ENCODE measurements at places on chromosomes 3 and 15.

- no peak for DNase-seq
Measured at GRCh38 chr15:29696950-29697738, 125.1 kb downstream of the TJP1 start.

GRCh38 chr3:68378631-68379030 is 553.7 kb downstream of the TAFA4 start:
- DNase-seq: no peak

DNA sequence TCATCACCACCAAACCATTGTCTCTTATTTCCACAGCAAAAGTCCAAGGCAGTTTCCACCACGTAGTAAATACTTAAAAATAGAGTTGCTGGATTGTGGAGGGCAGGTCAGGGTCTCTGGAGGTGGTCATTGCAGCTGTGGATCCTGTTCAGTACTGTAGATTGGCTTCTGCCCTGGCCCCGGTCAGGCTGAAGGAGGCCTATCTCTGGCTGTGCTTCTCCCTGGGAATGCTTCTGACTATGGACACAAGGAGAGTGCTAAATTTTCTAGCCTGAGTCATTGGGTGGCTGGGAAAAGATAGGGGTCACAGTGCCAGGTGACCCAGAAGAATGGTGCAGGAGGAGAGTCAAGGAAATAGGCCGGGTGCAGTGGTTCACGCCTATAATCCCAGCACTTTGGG is 26.3 kb upstream of the GMPPB start:
- DNase-seq: no peak

DNA sequence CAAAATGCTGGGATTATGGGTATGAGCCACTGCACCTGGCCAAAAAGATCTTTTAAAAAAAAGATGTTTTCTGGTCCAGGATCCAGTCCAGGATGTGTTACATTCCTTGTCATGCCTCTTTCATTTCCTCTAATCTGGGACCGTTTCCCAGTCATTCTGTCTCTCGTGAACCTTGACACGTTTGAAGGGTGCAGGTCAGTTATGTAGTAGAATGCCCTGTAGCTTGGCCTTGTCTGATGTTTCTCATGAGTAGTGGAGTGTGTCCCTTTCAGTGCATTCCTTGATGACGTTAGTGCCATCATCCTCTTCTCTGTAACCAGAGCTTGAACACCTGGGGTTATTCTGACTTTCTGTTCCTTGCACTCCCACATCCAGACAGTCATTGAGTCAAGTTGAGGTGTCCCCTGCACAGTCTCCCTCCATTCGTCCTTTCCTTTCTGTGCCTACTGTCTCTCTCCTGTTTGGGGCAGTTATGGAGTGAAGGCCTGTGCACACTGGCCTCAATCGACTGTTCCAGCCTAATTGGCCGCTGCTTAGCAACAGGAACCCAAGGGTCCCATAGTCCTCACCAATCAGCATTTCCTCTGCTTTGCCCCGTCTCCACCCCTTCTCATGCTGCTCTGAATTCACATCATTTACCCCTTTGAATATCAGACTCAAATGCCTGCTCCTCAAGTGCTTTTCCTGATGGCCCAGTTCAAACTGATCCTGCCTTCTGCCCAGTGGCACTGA is 5.5 kb downstream of the FAM81A start:
- DNase-seq: no peak

GRCh38 chr3:135532021-135532420 is 433.5 kb upstream of the PPP2R3A start:
- DNase-seq: no peak

- DNase-seq: no peak
Measured at GRCh38 chr15:85000189-85000864, 18.7 kb downstream of the PDE8A start.

DNA sequence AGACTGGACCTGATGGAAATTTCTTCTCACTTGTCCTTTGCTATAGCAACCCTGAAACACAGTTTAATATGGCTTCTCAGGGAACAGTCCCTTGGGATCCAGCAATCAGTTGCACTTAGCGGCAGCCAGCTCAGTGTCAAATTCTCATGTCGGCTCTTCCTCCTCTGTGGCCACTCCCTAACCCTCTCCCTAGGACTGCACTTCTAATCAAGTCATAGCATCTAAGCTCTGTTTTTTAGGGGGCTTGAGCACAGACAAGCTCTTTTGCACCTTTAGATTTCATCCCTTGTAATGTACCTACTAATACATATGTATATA is 250.5 kb upstream of the TLE3 start:
- no peak for DNase-seq

DNA sequence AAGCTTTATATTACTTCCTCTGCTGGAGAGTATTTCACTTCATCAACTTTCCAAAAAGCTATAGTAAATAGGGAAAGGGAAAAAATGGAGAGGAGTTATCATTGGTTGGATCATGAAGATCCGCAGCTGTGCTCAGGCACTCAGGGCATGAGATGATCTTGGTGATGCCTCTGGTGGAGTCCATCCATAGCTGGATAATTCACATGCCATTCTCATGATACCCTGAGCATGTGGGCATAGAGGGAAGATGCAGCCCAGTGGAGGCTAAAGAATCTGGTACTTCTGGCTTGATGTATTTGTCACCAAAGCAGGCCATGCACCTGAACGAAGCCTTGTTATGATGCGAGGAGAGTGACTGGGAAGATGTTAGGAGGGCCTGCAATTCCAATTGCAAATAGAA is 150.2 kb downstream of the CHST2 start:
- no peak for DNase-seq

DNA sequence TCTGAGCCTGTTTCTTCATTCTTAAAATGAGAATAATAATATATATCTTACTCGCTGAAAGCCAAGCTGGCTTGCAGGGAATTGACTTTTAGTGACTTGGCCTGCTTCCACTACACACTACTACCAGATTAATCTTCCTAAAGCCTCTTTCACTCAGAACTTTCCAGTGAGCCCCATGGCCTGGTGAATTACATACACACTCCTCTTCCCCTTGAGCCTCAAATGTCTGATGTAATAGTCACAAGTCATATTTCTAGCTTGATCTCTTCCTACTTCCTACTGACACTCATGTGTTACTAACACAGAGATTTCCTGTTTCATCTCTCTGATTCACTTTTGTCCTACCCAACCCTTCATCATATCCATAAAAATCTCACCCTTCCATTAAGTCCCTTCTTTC is 82.7 kb upstream of the SOX2 start:
- DNase-seq: no peak

DNA sequence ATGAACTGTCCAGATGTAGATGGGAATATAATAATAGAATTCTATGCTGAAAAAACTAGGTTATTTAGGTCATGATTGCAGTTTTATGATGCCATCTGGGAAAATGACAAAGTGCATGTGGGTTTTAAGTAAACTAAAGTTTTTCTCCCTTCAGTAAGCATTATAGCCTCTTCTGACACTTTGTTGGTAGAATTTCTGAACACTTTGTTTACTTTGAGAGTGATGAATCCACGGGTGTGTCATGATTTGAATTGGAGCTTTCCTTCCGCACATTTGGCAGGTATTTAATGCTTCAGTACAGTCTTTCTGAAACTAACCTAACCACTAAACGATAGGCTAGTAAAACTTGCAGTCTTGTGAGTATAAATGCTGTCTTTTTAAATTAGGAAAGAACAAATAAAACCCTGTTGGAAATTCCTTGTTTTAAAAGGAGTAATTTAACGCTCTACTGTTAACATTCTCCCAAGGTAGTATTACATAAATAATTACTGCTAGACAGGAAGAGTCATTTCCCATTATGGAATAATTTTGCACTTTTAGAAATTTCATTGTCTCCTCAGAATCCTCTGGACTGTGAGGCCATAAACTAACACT is 7.0 kb downstream of the FILIP1L start:
- DNase-seq: no peak

- DNase-seq: no peak
Measured at GRCh38 chr3:127106456-127106855, 86.5 kb upstream of the PRR23E start.

- DNase-seq: no peak
Measured at GRCh38 chr3:99458013-99458412, 180.4 kb upstream of the COL8A1 start.

DNA sequence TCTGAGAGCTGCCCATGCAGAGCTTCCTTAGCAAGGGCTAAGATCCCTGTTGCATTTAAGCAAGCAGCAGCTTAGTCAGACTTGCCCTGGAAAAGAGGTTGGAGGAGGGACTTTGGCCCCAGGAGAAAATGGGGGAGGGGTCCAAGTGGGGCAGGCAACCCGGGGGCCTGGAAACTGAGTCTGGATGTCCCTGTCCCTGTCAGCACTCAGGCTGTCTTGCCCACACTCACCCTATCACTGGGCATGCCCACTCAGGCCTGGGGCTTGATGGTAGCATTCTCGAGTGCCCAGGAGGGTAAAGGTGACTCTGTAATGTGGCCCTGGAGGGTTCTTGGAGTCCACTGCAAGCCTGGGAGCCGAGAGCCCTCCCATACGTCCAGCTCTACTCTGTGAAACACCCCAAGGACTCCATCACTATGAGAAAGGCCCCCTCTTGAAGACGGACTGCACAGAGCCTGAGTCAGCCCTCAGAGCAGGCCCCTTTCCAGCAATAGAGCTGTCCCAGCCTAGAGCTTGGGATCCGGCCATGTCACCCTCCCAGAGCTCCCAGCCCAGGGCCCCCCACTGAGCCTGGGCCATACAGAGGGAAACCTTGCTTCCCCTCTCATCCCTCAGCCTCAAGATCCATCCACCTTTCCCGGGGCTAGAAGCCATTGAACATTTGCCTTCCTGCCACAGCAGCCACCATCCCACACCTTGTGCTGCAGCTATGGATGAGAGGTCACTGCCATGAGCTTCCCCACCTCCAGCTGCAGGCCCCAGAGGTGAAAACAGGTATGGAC is 13.4 kb downstream of the MYL3 start:
- no peak for DNase-seq

DNA sequence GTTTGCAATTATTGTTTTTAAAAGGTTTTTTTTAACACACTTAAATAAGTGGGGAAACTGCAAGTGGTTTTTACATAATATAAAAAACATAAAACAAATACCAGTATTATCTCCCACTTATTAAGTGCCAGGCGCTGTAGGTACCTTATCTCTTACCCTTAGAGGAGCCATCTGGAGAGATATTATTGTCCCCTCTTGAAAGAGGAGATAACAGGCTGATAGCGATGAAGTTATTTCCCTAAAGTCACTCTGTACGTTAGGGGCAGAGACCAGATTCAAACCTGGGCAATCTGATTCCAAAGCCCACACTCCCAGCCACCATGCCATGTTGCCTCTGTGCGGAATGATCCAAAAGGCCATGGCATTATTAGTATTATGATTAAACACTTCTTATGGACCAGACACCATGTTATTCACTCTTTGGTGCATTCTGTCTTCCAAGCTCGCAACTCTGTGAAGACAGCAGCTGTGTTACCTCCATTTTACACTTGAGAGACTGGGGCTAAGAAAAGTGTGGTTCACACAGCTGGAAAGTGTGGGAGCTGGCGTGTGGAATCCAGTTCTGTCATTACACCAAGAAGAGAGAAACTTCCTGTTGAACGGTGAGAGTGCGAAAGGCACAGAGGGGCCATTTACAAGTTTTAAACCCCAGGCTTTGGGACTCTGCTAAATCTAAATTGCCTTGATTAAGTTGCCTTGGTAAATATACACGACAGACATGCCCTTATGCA is 79.9 kb upstream of the MITF start:
- DNase-seq: no peak

DNA sequence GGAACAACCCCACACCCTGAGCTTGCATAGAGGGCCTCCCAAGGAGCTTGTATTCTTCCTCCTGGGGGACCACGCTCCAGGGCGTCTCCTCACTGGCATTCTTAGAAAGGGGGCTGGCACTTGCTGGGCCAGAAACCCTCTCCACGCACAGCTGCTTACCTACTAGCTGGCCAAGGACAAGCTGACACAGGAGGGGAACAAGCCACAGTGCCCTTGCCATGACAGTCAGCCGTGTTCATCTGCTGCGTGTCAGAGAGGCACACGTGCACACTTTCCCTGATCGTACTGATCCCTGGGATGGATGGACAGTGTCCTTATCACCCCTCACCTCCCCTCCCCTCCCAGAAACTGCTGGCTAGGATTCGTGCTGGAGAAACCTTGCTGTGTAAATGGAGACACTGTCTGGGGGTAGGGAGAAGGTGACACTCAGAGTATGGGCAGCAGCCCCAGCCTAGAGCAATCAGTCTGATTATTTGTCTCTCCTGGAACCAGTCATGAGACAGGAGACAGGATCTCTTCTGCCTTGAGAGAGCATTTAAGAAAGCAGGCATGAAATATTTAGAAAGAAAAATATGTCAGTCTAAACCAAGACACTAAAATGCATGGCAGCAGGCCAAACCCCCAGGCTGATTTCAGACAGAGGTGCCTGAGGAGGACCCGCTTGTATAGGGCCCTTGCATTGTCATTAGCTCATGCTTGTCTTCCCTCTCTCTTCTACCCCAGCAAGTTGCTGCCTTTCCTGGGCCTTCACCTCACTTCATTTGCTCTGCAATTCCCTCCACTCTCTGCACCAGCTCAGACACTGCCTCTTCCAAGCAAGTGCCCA is 311.8 kb upstream of the TRIM42 start:
- DNase-seq: no peak

DNA sequence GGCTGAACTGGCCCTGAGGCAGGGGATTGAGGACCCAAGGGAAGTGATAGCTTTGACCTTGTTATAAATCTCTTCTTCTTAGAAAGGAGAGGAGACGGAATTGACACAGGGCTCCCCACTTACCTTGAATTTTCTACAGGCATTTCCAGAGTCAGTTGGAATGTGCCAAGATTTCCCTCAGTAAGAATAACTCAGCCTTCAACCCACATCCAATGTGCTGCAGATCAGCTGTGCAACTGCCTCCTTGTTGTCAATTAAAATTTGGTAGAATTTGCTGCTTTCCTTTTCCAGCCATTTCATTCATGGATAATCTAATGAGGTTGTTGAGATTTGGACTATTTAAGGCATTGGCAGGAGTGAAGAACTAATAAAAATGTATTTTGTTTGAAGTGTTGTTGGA is 14.6 kb downstream of the MED12L start:
- DNase-seq: no peak

GRCh38 chr3:67028001-67028784 is 30.1 kb downstream of the KBTBD8 start:
- DNase-seq: no peak

DNA sequence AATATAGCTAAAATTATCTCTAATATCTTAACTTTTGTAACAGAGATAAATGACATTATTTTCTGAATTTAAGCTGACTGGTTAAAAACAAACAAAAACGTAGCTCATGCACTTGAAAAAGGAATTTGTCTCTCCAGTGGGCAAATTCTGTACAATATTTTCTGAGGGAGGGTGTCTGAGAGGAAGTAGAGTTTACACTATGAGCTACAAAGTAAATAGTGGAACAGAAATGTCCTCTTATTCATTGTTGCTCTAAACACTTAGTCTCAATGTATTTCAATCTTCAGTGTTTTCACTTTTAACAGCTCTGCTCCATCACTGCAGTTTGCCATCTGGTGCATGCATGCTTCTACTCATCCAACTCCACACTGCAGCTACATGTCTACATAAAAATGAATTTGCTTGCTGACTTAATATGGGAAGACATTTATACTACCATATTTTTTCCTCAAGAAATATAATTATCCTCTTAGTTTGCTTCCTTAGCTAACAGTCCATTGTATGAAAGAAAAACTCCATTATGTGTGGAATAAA is 817.4 kb upstream of the LMCD1 start:
- no peak for DNase-seq

All from stimulated activated CD4-positive, alpha-beta T cell treated with anti-CD3 and anti-CD28 coated beads, Interleukin-12 subunit alpha, Interleukin-12 subunit beta, amount 100 ng/mL, for 24 hours (primary cell).